Activated T-helper 1 cell treated with anti-CD3 and anti-CD28 coated beads, Interleukin-2, amount 50 U/mL, for 16 hours (primary cell): ENCODE measurements at places on chromosomes 16 and 17.

- no peak for DNase-seq
Measured at GRCh38 chr17:54307351-54307750, 484.6 kb downstream of the KIF2B start.

DNA sequence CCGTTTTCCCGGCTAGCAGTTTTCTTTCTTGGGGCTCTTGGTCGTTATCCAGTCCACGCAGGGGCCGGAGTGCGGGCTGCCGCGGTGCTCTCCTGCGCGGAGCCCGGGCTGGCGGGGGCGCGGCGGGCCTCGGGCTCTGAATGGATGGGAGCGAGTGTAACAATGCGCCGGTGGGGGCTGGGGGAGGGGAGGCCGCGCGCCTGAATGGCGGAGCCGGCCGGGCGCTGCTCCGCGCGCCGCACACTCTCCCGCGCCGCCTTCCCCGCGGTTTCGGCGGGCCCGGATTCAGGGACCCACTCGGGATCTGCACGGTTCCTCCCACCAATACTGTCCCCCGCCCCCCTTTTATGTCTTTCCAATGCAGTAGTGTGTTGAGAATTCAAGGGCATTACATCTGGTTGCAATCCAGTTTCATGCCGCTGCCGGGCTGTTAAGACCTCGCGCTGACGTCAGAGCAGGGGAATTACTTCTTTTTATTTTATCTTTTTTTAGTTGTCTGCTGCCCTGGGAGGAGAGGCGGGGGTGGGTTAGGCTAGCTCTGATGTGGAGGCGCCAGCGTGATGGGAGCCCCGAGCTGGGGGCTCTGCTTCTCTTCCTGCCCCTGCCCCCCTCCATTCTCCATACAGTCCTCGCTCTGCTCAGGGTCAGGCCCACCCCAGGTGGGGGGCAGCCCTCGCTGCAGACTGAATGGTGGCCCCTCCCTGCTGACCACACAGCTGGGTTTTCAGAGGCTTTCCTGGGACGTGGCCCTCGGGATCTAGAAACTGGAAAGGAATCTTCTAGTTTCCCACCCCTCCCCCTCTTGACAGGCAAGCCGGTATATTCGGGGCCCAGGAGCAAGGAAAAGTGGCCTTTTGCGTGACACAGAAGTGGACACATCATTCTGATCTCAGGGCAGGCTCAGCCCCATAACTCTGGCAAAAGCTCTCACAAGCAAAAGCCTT is 1.8 kb downstream of the RAI1 start:
- DNase-seq, result no peak

DNA sequence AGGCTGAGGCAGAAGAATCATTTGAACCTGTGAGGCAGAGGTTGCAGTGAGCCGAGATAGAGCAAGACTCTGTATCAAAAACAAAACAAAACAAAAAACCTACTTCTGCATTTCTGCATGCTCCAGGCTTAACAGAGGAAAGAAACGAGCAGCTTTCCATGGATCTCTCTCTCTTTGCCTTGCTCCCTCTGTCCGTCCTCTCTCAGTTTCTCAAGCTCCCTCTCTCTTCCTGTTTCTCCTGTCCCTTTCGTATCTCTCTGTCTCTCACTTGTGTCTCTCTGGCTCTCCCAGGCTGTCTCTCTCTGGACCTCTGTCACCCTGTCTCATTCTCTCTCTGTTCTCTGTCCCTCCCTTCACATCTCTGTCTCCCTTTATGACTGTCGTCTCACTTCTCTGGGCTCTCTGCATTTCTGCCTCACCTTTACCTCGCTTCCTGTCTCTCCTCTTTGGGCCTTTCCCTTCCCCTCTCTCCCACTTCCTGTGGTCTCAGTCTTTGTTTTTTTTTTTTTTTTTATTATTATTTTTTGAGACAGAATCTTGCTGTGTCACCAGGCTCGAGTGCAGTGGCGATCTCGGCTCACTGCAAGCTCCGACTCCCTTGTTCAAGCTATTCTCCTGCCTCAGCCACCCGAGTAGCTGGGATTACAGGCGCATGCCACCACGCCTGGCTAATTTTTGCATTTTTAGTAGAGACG is 4.1 kb upstream of the PITPNA start:
- no peak for DNase-seq

- no peak for DNase-seq
Measured at GRCh38 chr17:79711715-79712305, 18.9 kb upstream of the ENPP7 start.

DNA sequence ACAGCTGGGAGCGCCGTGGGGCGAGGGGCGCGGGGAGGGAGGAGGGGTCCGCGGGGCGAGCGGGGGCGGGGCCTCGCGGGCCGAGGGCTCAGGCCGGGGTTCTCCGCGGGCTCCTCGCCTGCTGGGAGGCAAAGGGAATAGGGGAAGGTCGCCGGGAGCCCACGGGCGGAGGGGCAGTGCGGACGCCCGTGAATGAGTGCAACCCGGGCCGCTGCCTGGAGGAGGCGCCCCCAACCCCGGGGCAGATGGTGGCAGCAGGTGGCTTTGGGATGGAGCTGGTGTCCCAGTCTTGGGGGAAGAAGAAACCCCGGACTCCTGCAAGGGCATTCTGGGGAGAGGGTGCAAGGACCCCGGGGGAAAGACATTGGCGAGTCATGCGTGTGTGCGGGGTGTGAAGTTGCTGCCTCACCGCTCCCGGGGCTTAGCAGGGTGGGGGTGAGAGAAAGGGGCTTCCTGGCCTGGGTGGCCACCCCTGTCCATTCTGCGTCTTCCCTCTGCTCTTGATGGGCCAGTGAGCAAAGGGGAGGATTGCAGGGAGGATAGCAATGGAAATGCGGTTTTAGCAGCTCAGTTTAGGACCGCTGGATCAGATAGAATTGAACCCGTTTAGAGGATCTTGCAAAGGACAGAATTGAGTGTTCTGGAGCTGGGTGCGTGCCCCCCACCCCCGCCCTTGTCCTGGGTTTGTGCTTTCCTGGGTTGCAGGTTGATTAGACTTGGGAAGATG is 526 bp downstream of the KIAA0513 start:
- no peak for DNase-seq

- DNase-seq, result no peak
Measured at GRCh38 chr16:87086575-87086974, 230.6 kb downstream of the C16orf95 start.

GRCh38 chr16:1288813-1289476 is 20.5 kb upstream of the UBE2I start:
- no peak for DNase-seq

DNA sequence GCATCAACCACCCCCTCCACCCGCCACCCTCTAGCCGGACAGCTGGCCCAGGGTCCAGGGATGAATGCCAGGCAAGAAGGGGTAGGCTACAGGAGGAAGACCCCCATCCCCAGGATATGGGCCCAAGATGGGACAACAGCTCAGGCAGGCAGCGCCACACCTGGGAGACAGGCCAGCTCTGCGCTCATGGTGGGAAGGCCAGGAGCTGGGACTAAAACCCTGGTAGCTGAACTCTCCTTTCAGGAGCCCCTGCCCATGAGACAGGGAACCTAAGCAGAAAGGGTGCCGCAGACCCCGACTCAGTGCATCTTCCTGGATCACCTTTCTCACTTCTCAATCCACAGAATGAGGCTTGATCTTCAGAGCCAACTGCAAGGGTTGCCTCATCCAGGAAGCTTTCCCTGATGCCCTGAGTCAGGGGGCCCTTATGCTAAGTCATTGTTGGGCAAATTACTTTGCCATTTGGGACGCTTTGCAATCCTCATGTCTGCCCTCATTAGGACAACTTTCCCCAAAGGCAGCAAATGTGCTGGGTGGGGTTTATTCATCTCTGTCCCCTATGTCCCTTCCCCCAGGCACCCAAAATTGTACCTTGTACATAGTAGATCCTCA is 9.0 kb downstream of the ZDHHC1 start:
- no peak for DNase-seq

- no peak for DNase-seq
Measured at GRCh38 chr17:38599398-38599856, 6.3 kb downstream of the SRCIN1 start.

DNA sequence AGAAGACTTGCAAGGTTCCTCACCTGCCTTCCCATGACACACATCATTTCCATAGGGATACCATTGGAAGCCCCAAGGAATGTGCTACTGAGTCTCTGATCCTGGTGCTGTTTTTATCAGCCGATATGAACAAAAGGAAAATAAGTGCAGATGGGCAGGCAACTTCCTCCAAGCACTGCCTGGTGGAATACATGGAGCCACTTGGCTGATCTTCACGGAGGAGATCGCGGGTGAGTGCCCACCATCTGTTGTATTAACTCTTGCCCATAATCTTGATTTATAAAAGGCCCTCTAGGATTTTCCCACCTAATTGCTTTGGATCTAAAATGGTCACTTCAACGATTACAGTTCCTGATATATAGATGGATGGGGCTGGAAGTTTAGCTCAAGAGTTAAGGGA is 24.7 kb upstream of the CDRT15 start:
- DNase-seq, result no peak

DNA sequence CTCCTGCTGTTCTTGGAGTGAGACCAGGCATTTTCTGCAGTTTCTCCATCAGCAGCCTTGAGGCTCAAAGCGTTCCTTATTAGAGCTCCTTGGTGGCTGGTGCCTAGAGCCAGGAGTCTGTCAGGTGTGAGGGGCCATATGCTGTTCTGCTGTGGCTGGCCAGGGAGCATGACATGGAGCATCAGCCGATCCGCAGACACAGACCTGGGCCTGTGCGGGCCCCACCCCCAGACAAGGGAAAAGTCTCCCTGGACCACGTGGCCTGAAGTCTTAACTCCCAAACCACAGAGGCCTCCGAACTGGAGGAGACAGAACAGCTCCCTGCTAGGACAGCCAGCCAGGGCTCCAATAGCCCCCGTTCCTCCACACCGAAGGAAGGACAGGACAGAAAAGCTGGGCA is 162.7 kb upstream of the CIBAR2 start:
- DNase-seq, result no peak

GRCh38 chr16:27202923-27203506 is 311 bp upstream of the KDM8 start:
- DNase-seq, result peak; percentile 79

- DNase-seq, result no peak
Measured at GRCh38 chr16:29875206-29875605, 12.2 kb upstream of the CDIPT start.

DNA sequence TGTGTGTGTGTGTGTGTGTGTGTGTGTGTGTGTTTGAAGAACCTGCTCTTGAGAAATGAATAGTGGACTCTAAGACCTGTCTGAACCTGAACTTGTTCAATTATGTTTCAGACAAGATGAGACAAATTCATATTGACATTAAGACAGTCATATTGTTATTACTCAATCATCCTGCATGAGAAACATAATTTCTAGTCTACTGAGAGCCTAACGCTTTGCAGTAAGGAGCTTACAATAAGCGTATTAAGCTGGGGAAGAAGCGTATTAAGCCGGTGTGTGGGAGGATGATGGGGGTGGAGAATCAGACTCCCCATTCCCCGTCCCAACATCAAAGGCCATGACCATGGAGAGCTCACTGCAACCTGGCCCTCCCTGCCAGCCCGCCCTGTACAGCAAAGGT is 22.4 kb upstream of the MNT start:
- no peak for DNase-seq

- no peak for DNase-seq
Measured at GRCh38 chr16:81319221-81319912, 4.6 kb downstream of the GAN start.

- no peak for DNase-seq
Measured at GRCh38 chr17:77579131-77579530, 379.4 kb upstream of the TNRC6C start.

- no peak for DNase-seq
Measured at GRCh38 chr16:71727551-71728324, 3.2 kb upstream of the PHLPP2 start.

DNA sequence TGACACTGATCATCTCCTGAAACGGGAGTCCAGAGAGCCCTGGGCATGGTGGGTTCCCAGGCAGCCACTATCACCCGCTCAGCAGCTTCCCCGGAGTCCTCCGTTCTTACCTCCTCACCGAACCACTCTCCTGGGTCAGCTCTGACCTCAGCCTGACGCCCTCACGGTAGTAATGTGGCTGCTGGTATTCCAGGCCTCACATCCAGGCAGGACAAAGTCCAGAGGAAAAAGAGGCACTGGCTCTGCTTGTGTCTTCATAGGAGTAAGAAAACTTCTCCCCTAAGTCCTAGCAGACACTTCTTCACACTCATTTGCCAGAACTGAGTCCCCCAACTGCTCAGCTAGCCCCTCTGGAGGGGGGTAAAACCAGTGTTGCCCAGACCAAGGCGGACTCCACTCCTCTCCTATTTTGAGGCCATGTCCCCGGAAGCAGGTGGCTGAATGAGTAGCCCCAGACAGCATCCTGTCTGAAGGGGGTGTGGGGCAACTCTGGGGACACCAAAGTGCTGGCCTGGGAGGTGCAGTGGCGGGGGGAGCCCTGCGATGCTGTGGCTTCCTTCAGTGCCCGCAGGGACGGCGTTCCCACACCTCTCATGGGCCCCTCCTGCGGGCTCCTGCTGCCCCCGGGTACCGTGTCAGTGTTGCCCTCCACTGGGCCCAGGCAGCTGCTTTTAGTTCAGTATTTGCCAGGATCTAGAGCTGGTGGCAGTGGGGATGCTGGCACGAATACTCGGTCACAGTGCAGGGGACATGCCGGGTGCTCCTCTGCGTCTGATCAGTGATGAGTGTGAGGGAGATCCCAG is 5.4 kb downstream of the FSCN2 start:
- DNase-seq, result no peak

- DNase-seq, result no peak
Measured at GRCh38 chr17:67442787-67443624, 65.9 kb downstream of the PITPNC1 start.

DNA sequence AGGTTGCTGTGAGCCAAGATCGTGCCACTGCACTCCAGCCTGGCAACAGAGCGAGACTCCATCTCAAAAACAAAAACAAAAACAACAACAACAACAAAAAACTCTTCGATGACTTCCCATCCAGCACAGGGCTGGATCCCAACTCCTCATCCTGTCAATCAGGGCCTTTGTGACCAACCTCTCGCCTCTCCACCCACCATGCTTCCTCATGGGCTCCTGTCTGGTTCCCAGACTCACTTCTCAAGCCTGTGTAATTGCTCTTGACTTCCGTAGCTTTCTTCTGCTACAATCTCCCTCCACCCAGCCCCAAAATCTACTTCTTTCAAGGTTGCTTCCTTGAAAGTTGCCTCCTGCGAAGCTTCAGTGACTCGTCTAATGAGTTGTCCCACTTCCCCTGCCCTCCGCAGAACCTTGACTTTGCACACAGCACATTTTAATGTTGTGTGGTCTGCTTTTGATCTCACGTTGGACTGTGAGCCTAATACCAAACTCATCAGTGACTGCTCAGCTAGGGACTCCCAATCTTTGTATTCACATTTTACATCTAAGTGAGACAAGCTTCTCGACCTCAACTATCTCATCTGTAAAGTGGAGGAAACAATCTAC is 936 bp upstream of the RASL10B start:
- no peak for DNase-seq

- DNase-seq, result no peak
Measured at GRCh38 chr17:6666077-6666521, 14.5 kb downstream of the C17orf100 start.

DNA sequence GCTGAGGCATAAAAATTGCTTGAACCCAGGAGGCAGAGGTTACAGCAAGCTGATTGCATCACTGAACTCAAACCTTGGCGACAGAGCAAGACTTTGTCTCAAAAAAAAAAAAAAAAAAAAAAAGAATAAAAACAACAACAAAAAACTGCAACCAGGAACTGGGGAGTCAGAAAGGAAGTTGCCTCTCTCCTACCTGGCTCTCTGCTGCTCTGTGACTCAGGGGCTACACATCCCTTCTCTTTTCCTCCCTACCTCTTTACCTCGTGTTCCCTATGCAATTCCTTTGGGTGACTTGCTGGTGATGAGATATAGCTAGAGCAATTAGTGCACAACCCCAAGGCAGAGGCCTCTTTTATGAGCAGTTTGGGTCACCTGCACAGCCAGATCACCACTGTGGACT is 95.9 kb downstream of the ABCC1 start:
- DNase-seq, result no peak
